ENCODE measurements at places on chromosomes 1 and 21. TPM values are rescaled to one million over a fixed set of nuclear protein-coding genes. Genes with fewer than 3 reads are reported as not detected.

The GBP7 gene
- not detected for total RNA-seq

The C2CD4D gene
- total RNA-seq: not detected

The OR14K1 gene
- not detected for total RNA-seq

GRCh38 chr1:119286587-119287181 is 81.9 kb upstream of the HAO2 start:
- DNase-seq: no peak

- DNase-seq: peak; percentile 34
Observed at GRCh38 chr1:228988664-228989063, 253.4 kb downstream of the RHOU start.

- no peak for DNase-seq
Observed at GRCh38 chr1:52145137-52145536, 3.2 kb downstream of the ZFYVE9 start.

- DNase-seq: no peak
Observed at GRCh38 chr1:40868051-40868723, 6.0 kb upstream of the CITED4 start.

- no peak for DNase-seq
Observed at GRCh38 chr1:68811806-68812205, 314.9 kb upstream of the DEPDC1 start.

DNA sequence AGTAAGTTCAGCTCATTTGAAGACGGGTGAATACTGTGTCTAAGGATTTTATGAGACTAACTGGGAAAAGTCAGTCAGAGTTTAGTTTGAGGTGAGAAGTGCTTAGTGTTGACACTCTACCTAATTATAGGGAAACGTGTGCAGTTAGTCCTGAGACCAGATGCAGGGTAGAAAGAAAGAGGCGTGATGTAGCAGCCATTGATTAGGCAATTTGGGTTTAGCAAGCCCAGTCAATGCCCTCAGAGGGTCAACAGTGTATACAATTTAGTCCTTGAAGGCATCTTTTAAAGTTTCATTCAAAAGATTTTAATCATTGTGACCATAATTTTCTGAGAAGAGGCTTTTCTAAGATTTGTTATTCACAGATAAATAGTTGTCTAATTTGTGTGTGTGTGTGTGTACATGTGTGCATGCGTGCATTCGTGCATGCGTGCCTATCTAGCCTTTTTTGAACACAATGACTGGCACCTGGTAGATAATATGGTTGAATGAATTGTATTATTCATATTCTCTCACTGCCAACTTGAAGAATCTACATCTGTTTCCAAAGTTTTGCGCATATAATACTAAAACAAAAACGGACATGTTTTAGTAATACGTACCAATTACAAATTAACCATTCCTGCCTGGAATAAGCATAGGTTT is 332.9 kb downstream of the SRGAP2C start:
- DNase-seq: no peak

DNA sequence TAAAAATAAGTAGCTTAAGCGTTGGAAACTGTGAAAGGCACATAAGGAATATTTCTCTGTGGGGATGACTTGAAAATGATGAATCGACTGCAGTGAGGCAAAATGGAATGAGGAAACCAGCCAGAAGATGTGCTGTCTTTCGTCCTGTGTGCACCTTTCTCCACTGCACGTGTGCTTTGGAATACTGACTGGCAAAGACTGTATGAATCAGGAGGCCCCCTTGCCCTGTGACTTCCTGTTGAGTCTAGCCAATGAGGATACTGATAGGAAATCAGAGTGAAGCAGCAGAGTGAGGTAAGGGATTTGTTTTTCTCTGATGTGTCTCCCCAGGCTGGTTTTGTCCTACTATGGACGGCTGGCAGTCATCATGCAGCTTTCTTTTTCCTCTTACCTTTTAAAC is 118.2 kb upstream of the ADGRL4 start:
- no peak for DNase-seq

DNA sequence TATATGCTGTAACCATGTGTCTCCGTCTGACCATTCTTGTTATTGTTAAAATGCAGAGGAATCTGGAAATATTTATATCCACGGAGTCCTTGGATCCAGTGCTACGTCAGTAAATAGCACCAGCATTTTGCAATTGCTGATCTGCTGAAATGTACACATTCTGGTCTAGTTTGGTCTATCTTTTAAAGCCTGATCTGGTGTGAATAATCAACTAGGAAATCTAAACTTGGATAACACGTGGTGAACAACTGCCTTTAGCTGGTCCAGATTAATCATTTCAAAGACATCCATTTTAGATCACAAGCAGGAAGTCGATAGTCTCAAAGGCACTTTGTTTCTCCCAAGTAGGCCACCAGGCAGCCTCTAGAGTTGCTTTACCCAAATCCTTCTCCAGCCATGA is 32.6 kb downstream of the PDPN start:
- DNase-seq: no peak
